Muscle of back (tissue), 13 donors: ENCODE measurements at places on chromosomes 6 and 20.

GRCh38 chr6:133017581-133017980 is 203.2 kb downstream of the RPS12 start:
- no peak for DNase-seq

- peak; percentile 8 for DNase-seq
These were observed 120.2 kb upstream of the BEND3 start for GRCh38 chr6:107235511-107235910.

GRCh38 chr6:25263657-25264056 is 15.5 kb upstream of the CARMIL1 start:
- DNase-seq: peak; percentile 70

- no peak for DNase-seq
These were observed 8.4 kb downstream of the VAPB start for GRCh38 chr20:58397429-58397828.

- no peak for DNase-seq
These were observed 75.3 kb downstream of the SNAP91 start for GRCh38 chr6:83633609-83634008.

DNA sequence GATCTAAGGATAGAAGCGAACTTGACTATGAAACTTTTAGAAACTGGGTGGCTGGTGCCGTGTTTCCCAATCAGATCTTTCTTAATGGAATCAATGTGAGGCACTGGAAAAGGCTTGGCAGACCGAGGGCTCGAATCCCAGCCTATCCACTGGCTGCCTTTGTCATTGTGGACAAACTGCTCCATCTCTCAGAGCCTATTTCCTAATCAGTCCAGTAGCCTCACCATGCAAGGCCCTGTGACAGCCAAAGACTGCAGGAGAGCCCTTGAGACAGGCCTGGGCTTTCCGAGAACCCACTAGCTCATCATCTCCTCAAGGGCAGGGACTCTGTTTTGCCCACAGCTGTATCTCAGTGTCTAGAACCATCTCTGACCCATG is 43.4 kb downstream of the SPDEF start:
- no peak for DNase-seq

DNA sequence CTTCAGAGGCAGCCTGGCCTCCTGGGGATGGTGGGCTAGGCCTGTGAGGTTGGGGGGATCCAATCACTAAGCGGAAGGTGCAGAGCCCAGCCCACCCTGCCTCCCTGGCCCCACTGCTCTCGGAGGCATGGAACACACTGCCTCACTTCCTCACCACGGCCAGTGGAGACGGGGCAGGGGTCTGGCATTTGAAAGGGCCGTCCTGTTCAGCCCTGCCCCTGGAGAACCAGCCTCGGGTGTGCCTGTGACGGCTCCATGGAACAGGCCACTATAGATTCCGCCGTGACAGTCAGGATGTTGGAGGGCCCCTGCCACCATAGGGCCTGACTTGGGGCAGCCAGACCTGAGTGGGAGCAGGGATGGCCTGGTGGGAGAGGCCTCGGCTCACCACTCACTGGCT is 110.2 kb downstream of the DACT2 start:
- no peak for DNase-seq

GRCh38 chr6:163950159-163950558 is 535.6 kb downstream of the QKI start:
- no peak for DNase-seq

- DNase-seq: no peak
These were observed 5.1 kb upstream of the SIRPD start for GRCh38 chr20:1562622-1563021.

DNA sequence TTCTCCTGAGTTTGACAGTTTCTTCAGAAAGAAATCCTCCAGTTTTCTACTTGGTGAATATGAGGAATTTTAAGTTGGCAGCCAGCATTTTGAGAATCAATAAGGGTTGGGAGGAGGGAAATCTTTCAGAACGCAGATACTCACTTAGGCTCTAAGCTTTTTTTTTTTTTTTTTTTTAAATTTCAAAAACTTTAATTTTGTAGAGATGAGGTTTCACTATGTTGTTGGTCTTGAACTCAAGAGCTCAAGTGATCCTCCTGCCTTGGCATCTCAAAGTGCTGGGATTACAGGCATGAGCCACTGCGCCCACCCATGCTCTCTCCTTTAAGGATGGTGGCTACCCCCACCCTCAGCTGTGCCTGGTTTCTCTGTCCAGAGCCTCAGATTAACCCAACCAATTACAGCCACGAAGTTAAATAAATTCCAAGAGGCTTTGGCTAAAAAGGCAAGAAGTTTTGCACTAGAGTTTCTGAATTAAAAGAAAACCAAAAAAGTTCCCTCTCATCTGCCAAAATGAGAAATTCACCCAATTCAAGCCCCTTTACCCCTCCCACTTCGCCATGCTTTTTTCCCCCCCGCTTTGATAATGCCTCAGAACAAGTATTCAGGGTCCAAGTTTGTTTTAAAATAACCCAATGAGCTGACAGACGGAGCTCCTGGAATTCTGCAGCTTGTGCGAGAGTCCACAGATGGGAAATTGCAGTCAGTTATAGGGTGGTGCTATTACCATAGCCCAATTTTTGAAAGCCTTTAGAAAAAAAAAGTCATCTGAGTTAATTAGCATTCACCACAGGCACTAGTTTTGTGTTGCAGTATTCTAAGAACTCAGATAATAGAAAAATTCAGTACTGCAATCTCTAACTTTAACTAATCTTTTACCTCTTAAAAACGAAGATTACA is 94.3 kb upstream of the BEND3 start:
- DNase-seq: no peak

DNA sequence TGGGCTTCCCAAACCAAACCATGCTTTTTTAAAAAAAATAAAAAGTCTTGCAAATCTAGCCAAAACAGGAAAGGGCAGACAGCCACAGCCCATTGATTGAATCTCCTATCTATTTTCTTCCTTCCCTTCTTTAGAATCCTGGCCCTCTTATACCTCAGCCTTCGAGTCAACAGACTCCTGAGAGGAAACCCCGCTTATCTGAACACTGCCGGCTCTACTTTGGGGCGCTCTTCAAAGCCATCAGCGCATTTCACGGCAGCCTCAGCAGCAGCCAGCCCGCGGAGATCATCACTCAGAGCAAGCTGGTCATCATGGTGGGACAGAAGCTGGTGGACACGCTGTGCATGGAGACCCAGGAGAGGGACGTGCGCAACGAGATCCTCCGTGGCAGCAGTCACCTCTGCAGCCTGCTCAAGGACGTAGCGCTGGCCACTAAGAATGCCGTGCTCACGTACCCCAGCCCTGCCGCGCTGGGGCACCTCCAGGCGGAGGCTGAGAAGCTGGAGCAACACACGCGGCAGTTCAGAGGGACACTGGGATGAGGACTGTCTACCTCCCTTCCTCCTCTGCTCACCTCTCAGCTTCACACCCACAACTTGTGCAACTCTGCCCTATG is 10.1 kb upstream of the RTF2 start:
- DNase-seq: no peak

DNA sequence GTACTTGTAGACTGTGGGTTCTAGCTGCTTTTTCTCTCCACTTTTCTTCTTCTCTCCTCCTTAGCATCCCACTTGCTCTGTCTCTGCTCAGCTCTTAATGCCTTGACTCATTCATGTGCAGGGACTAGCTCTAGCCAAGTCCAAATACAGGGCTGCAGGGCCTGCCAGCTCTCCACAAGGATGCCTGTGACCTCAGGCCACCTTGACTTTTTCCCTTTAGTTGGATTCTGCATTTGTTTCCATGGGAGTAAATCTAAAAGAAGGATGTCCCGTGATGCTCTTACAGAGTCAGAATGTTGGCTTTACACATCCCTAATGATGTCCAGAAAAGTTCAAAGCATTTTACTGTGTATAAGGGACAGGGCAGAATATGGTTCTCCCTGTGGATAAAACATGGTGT is 101.8 kb upstream of the PREP start:
- peak; percentile 46 for DNase-seq

DNA sequence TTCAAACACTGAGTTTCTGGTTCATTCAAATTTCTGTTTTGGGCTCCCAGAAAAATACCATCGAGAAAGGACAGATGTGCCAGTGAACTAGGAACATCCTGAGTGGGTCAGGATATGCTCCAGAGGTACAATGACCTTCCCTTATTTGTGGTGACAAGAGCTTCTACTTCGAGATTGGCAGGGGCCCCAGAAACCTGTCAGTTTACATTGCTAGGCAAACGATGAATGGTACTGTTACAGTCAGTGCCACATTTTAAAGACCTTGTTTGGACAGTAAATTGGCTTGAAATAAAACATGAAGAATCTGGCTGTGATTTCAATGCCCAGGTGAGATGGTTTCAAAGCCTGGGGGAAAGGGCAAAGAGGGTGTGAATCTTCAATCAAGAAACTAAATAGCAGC is 454.5 kb upstream of the ID4 start:
- DNase-seq: no peak

DNA sequence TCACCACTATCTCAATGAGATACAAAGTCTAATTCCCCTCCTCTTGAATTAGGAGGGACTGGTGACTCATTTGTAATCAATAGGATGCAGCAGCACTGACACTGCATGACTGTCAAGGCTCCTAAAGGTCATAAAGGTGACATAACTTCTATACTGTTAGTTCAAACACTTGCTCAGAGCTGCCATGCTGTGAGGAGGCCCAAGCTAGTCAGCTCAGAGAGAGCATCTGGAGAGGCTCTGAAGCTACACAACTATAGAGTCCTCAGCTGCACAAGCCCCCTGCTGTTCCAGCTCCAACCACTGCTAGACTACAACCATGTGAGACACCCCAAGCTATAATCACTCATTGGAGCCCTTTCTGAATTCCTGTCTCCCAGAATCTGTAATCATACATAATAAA is 17.0 kb upstream of the HEY2 start:
- no peak for DNase-seq

- DNase-seq: peak; percentile 54
These were observed 279.7 kb downstream of the CDC5L start for GRCh38 chr6:44667226-44667625.

GRCh38 chr6:42251911-42252637 is 34.4 kb upstream of the MRPS10 start:
- DNase-seq: peak; percentile 58

GRCh38 chr20:25083141-25083772 is 1.3 kb upstream of the VSX1 start:
- DNase-seq: no peak

- DNase-seq: no peak
These were observed 16.6 kb upstream of the GSTA1 start for GRCh38 chr6:52820198-52820597.

GRCh38 chr20:13013411-13013810 is 4.6 kb downstream of the SPTLC3 start:
- DNase-seq: no peak
